ENCODE measurements at places on chromosomes 5 and 9.

DNA sequence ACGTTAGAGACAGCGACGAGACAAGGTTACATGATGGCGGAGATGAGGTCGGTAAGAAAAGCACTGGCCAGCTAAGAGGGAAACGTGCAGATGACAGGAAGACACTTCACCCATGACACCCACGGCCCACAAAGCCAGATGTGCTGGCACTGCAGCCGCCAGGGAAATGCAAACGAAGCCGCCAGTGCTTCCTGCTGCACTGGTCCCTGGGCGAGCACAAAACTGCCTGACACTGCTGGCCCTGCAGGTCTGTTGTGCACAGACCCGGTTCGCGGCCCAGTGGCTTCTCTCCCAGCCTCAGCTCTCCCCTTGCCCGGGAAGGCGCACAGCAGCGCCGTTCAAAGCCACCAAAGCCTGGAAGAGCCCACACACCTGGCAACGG lies 20.3 kb downstream of the QSOX2 start:
- no peak for DNase-seq

GRCh38 chr9:134940236-134941208 lies 22.8 kb upstream of the FCN1 start:
- no peak for DNase-seq

DNA sequence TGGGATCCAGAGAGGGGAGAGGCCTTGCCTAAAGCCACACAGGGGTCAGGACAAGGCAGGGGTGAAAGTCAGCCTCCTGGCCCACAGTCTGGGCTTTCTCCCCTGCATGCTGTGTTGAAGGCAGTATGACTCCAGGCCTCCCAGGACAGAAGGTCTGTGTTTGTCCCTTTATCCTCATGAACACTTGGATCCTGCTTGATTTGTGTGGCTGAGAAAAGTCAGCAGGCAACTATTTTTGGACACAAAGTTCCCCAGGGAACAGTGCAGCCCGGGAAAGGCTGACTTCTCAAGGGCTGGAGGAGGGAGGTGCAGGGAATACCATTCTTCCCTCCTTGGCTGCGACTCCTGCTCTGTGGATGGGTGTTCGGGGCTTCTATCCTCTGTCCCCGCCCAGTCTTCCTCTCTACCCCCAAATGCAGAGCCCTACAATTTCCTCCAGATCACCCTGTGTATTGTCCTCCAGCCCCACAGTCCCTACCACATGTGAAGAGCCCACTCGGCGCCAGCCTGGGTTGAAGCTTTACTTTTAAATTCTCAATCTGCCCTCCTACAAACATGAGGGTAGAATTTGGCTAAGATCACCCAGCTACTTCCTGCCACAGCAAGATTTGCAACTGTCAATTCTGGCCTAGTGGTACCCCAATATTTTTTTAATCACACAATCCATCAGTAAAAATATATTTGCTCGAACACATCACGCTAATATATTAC lies 4.1 kb downstream of the AKNA start:
- no peak for DNase-seq

DNA sequence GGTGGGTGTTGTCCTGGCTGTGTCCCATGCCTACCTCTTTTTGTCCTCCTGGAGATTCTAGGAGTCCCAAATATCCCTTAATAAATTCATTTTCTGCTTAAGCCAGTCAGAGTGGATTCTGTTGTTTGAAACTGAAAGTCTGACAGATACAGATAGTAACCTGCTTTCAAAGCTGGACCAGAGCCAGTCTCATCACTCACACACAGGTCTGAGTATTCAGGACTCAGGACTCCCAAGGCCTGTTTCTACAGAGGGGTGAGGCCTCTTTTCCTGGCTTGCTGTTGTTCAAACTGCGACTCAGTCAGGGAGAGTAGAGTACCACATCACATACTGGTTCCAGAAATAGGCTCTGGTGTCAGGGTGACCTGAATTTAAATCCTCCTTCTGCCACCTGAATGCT lies 190.1 kb downstream of the PAX5 start:
- no peak for DNase-seq

GRCh38 chr5:148125641-148126040 lies 42.7 kb upstream of the SPINK14 start:
- no peak for DNase-seq

DNA sequence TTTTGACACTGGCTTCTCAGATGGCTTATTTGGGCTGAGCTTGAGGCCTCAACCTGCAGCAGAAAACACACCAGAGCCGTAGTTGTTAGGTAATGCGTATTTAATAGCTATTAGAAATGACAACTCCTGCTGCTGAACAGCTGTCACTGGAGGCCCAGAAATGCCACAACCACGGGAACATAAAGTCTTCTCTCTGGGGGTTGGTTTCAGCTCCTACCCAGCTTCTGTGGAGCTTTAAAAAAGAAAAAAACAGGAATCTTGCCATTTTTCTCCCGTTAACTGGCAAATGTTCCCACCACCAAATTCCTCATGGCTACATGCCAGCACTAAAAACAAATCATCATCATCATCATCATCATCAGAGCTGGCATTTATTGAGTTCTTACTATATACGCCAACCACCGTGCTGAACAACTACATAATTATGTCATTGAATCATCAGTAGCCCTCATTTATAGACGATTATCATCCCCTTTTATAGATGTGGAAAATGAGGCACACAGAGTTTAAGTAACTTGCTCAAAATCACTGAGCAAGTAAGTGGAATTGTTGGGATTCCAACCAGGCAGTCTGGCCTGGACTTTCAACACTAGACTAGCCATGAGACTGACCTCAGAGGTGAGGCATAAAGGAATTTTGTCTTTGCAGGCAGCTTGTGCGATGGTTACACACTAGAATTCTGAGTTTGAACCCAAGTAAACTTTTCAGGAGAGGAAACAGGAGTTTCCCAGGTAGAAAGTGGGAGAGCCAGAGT lies 185.3 kb upstream of the WWC1 start:
- DNase-seq, result no peak

- DNase-seq, result no peak
These were observed 172.5 kb downstream of the CRB2 start for GRCh38 chr9:123528501-123528900.

- no peak for DNase-seq
These were observed 3.4 kb downstream of the IL13 start for GRCh38 chr5:132661231-132662003.

GRCh38 chr5:14450018-14450524 lies 131.5 kb upstream of the OTULINL start:
- no peak for DNase-seq

- no peak for DNase-seq
These were observed 111.7 kb upstream of the BOD1 start for GRCh38 chr5:173727839-173728778.
